ENCODE measurements at places on chromosomes 7 and 10.
A peak's percentile ranks its signal among the peaks of the same experiment; 100 is the strongest.

GRCh38 chr10:69327463-69328379, 49.4 kb downstream of the HK1 start:
- DNase-seq: peak; percentile 20

GRCh38 chr7:138902161-138902560, 79.0 kb downstream of the KIAA1549 start:
- DNase-seq: no peak

- DNase-seq: no peak
Measured at GRCh38 chr10:43206391-43207235, 60.3 kb downstream of the RASGEF1A start.

DNA sequence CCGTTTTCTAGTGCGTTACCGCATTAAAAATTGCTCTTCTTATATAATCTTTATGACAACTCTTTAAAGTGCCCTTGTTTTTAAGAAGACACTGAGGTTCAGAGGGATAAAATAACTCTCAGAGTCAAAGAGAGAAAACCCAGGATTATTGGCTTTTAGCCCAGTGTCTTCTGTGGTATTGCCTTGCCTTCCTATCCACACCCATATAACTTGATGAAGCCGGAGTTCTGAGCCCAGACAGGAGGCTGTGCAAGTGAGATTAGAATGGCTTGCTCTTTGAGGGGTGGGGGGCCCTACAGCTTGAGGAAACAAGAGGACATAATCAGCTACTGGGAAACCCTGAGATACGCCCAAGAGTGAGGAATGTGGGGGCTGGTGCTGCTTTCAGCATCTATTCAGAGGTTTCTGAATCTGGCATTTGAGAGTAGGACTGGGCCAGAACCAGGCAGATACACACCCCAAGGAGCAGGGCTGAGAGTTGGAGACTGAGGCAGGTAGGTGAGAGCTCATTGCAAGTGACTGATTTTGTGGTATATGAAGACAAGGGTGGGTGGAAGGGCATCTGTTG, 2.3 kb downstream of the PRXL2A start:
- DNase-seq: no peak

- no peak for DNase-seq
Measured at GRCh38 chr7:26267601-26268166, 24.0 kb upstream of the SNX10 start.

GRCh38 chr10:20017961-20018360, 201.7 kb downstream of the PLXDC2 start:
- no peak for DNase-seq

GRCh38 chr10:112917681-112918080, 32.4 kb upstream of the TCF7L2 start:
- DNase-seq: no peak

DNA sequence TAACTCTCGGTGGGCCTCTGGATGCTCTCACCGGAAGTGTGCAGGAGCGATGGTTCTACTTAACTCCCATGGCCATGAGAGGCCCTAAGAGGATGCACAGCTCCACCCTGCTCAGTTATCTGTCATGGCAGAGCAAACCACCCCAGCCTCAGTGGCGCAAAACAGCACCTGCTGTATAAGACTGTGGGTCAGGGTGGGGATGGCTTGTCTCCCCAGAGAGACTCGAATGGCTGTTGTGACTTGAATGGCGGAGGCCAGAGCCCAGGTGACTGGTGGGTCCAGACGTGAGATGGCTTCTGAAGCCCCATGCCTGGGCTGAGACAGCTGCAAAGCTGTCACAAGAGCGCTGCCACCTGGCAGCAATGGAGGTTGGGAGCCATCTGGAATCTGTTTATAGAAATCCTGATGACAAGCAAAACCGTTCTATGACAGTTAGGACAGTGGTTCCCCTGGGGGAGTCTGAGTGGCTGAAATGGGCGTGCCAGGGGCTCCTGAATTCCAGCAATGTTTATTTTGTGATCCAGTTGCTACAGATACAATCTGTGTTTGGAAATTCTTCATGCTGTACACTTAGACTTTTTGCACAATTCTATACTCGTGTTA, 490.5 kb downstream of the TCERG1L start:
- no peak for DNase-seq

- no peak for DNase-seq
Measured at GRCh38 chr10:15821046-15821683, 39.1 kb downstream of the MINDY3 start.

DNA sequence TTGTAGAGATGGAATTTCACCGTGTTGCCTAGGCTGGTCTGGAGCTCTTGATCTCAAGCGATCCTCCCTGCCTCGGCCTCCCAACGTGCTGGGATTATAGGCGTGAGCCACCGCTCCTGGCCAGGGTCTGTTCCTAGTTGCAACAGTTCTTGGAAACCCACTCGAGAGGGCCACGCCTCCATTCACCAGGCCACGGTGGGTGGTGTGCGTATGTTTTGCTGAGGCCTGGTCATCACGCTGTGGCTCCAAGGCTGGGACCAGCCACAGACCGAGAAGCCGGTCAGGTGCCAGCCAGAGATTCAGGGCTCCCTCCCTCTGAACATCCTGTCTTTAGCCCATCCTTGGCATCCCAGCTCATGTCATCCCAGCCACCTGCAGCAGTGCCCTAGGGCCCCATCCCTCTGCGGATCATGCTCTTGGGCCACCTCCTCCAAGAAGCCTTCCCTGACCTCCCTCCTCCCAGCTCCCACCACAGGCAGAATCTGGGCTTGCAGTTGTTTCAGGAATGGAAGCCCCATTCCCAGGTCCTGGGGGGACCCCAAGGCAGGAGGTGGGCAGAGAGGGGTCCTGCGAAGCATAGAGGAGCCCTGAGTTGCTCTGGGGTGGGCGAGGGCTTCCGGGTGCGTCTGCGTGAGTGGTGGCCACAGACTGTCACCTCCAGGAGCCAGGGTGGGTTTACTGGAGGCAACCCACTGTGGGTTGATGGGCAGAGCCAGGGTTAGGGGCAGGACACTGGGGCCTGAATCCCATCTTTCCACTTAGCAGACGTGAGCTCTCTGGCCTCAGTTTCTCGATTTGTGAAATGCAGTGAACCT, 5.2 kb downstream of the LAT2 start:
- no peak for DNase-seq

- no peak for DNase-seq
Measured at GRCh38 chr10:55867848-55868247, 493.2 kb downstream of the ZWINT start.

- no peak for DNase-seq
Measured at GRCh38 chr10:68171539-68172080, 60.3 kb downstream of the ATOH7 start.

DNA sequence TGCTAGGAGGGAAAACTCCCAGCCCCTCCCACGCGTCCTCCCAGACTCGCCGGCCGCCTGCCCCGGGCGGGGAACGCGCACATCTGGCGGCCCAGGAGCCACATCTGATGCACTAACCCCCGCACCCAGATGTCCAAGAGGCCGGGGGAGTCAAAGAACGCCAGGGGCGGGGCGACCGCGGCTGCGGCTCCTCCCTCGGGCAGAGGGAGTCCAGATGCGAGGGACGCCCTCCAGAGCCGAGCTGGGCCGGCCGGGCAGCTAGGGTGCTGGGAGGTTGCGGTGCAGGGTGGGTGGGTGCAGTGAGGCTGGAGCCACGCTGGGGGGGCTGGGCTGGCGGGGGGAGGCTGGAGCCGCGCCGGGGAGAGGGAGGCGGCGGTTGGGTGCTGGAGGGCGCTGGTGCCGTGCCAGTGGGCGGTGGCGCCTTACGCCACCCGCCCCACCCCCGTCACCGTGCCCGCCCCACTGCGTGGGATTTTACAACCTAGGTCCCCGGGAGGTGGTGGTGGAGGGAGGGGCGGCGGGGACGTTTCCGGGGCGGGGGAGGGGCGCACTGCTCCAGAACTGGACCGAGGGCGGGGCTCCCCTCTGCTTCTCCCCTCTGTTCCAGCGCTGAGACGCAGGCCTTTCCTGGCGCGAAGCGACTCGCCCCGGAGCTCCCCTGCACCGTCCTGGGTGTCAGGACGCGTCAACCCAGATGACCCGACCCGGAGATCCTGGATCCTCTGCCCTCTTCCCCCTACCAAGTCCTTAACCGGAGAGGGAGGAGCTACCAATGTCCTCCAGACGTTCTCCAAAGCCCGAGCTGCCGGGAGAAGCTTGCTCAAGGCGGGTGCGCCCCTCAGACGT, 109.1 kb downstream of the REEP3 start:
- peak; percentile 67 for DNase-seq

GRCh38 chr7:46393142-46393541, 472.1 kb upstream of the IGFBP3 start:
- DNase-seq: no peak

DNA sequence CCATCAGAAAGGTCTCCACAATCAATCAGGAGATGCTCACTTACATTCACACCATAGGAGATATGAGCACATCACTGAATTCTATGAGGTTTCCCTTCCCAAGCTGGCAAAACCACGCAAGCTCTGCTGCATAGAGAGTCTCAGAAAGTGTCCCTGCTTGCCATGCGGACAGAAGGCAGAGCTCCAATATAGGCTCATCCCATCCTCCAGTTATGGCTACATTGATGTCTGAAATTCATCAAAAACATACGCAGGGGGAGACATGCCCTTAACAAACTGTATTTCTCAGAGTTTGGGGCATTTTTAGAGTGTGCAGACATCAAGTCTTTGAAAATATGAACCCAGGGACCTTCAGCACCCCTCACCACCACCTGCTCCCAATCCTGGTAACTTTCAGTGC, 2.9 kb downstream of the C10orf90 start:
- DNase-seq: no peak

DNA sequence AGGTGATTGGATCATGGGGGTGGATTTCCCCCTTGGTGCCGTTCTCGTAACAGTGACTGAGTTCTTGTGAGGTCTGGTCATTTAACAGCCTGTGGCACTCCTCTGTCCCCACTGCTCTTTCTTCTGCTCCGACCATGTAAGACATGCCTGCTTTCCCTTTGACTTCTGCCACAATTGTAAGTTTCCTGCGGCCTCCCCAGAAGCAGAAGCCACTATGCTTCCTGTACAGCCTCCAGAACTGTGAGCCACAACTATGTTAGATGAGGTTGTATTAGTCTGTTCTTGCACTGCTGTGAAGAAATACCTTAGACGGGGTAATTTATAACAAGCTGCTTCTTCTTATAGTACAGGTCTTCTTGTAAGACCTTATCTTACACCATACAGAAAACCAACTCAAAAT, 241.7 kb upstream of the KLF14 start:
- DNase-seq: no peak

DNA sequence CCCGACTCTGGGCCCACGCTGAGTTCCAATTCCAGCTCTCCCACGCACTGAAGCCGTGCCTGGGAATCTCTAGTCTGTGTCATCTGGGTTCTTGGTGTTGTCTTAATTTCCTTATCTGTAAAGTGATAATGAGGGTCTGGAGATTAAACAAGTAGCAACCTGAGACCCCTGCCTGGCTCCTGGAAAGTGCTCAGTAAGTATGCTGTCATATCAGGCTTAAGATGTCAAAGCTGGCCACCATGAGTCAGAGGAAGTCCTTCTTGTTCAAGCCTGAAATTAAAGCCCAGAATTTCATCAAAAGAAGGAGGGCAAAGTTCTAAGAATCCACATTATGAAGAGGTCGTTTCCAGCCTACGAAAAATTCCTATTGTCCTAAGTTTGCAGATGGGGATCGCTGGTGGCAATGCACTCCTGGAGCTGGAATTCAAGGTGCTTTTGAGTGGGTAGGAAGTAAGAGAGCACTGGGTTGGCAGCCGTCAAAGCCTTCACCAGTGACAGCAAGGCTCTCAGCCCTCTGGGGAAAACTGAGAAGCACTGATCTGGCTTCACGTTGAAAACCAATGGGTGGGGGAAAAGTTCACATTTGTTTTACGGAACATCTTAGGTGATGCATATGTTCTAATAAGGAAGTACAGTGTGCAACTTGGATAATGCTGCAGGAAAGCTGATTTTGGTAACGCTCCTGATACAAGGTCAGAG, 50.3 kb upstream of the NCAPG2 start:
- DNase-seq: no peak

- no peak for DNase-seq
Measured at GRCh38 chr10:44923611-44924010, 12.5 kb downstream of the TMEM72 start.

GRCh38 chr10:132961787-132962622, 19.6 kb upstream of the CFAP46 start:
- DNase-seq: peak; percentile 28

DNA sequence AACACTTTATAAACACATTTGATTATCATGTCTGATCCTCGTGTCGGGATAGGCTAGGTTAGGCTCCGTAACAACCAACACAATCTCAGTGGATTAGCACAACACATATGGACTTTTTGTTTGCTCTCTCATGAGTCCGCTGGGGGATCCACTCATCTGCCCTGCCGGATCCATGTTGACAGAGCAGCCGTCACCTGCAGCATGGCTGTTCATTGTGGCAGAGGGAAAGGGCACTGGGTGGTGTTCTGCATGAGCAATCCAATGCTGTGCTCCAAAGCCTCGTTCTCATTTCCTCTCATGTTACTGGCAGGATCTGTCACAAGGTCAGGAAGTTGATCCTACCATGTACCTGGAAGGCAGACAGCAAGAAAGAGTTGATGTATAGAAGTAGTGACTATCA, 62.5 kb upstream of the RAPGEF5 start:
- DNase-seq: no peak
